ENCODE measurements at places on chromosomes 16 and 17.

- DNase-seq = no peak
These were observed 52.7 kb downstream of the CDRT4 start for GRCh38 chr17:15414532-15415306.

DNA sequence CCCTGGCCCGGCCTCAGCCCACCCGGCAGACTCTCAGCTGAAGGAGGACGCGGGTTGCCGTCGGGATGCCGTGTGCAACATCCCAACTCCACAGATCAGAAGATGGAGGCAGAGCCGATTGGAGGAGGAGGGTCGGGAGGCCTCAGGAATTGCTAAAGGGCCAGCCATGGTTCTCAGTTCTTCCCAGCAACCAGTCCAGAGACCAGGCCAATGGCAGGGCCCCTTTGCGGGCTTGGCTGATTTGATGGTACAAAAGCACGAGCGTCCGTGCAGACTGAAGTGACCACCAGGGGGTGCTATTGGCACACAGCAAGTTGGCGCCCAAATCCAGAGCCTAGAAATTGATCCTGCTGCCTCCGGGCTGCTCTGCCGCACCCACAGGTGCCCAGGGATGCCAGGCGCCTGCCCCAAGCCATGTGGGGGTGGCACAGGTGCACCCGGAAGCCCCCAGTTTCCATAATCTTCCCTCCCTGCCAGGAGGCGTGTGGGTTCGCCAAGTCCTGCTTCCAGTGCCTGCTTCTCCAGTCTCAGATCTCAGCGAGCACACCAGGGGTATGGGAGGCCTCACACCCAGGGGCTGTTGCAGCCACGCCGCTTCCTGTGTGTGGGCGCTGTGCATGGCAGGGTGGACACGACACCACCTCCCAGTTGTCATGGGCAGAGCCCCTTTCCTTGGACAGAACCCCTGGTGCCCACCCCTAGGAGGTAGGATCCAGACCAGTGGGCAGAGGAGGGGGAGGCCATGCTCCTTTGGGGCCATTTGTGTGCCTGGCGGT lies 7.1 kb upstream of the TEX19 start:
- no peak for DNase-seq

DNA sequence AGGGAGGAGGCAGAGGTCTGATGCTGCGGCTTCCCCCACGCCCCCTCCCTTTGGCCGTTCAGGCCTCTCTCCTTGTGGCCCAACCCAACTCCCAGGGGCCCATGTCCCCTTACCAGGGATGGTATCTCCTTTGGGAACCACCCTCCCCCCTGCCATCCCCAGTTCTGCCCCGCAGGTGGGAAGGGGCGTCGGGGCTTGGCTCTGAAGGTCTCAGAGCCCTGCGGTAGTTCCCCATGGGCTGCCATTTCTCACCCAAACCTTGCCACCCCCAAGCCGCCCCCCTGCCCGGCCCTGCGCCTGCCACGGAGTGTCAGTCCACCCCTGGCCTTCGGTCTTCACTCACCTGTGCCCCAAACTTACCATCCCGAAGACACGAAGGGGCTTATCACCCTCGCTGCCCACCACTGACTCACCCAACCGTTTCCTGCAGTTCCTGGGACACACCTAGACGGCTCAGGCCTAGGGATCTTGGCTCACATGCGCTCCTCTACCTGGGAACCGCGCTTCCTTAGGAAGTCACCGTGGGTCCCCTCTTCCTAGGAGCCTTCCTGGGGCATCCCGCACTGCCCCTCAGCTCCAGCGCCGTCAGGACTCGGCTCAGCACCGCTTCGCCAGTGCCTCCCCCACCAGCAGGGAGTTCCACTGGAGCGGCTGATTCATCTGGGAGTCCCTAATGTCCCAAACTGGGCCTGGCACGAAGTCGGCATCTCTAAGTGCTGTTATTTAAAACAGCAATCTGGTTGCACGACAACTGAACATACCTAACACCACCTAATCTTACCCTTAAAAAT lies 1.1 kb upstream of the DOC2A start:
- DNase-seq = no peak

DNA sequence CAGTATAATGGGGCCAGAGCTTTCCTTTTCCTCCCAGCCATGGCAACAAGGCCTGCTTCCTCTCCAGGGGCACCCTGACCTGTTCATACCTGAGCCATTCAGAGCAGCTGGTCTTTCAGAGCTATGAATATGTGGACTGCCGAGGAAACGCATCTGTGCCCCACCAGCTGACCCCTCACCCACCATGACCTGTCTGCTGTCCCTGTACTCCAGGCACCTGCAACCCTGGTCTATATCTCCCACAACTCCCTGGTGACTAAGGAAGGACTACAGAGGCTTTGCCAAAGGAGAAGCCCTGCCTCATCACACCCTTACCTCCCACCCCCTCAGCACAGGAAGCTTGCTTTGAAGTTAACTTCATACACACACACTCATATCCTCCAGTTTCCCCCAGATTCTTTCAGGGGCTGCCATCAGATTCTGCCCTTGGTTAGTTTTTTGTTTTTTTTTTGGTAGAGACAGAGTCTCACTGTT lies 6.0 kb downstream of the TMEM106A start:
- DNase-seq = no peak

GRCh38 chr17:12070561-12070960 lies 49.9 kb downstream of the MAP2K4 start:
- peak; percentile 43 for DNase-seq

DNA sequence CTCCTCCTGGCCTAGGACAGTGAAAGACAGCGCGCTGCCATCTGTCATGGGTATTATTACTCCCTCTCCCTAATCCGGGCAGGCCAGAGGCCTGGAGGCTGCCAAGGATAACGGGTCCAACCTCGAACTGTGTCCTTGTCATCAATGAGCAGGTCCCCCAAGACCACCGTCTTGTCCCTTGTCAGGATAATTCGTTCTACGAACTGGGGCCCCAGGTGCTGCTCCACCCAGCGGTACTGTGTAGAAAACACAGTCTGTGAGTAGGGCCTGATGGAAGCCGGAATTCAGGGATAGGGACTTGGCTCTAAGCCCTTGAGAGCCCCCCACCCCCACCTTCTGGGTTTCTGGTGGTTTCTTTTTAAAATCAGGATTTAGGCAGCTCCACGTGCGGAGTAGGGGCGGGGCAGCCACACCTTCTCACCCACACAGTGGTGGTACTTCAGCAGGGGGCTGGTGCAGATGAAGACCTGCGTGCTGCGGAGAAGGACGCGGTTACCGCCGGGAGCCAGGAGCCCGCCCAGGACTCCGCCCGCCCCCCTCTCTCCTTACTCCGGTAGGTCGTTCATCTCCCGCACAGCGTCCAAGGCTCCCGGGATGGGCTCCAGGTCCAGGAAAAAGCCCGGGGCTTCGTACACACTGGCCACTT lies 787 bp downstream of the NT5C start:
- no peak for DNase-seq

- DNase-seq = no peak
These were observed 4.1 kb upstream of the LCAT start for GRCh38 chr16:67948015-67948414.

- peak; percentile 87 for DNase-seq
These were observed at the start of the genes EMC6 and TAX1BP3 for GRCh38 chr17:3668279-3669084. EMC6 (plus strand) TSS chr17:3668812; CDS start chr17:3669147, 335 bp downstream. TAX1BP3 (minus strand) TSS chr17:3668578; CDS start chr17:3668526, 52 bp downstream.

GRCh38 chr16:4574919-4575705 lies 19.0 kb downstream of the C16orf96 start:
- DNase-seq = no peak

GRCh38 chr17:57552114-57552624 lies 192.9 kb downstream of the CCDC182 start:
- no peak for DNase-seq

- DNase-seq = no peak
These were observed 24.7 kb downstream of the DNAJC7 start for GRCh38 chr17:41992576-41992975.

GRCh38 chr16:23506606-23506994 lies 3.7 kb downstream of the GGA2 start:
- DNase-seq = no peak

DNA sequence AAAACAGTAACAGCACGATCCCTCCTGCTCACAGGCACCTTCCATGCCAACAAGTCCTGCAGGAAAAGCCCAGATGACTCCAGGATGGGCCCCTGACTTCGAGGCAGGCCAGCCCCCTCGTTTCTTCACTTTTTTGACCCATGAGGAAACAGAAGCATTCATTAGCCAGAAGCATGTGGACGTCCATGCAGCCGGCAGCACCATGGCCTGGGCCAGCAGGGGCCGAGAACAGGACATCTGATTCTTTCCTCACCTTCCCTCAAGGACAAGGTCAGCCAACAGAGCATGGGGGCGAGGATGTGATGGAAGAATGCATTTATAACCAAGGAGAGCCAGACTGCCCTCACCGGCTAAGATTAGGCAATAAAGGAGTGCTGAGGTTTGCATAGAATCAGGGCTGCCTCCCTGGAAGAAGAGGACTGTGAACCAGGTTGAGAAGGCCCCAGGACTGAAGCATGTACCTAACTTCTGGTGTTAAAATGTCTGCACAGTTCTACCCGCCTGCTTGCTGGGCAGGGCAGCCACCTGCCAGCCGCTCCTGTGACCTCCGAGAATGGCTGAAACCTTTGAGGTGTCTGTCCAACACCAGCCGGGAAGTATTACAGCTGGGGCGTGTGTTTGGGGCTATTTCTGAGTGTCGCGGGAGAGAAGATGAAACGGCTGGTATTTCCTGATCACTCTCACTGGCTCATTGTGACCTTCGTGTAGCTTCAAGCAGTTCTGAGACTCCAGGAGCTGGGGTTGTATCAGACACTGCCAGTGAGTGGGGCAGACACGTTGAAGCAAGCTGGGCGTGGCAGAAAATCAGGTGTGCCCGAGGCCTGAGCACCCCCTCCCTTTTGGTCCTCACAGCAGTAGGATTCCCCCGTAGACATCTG lies 94.0 kb upstream of the TNRC6C start:
- no peak for DNase-seq

- no peak for DNase-seq
These were observed 34.8 kb downstream of the RFFL start for GRCh38 chr17:35028531-35029262.

GRCh38 chr17:17568772-17569195 lies 22.7 kb downstream of the PEMT start:
- no peak for DNase-seq

DNA sequence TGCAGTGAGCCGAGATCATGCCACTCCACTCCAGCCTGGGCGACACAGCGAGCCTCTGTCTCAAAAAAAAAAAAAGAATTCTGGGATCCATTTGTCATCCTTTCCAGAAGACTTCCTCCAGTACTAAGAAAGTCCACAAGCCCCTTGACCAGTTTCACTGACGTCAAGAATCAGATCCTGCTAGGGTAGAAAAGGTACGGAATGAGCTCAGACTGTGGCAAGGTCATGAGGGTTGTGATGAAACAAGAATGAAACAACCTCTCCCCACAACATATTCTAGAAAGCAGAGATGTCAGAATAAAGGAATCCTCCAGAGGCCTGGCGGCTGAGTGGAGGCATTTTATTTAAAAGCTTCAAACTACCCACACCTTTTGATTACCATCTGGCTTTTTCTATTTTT lies 29.9 kb downstream of the TRAF4 start:
- no peak for DNase-seq

DNA sequence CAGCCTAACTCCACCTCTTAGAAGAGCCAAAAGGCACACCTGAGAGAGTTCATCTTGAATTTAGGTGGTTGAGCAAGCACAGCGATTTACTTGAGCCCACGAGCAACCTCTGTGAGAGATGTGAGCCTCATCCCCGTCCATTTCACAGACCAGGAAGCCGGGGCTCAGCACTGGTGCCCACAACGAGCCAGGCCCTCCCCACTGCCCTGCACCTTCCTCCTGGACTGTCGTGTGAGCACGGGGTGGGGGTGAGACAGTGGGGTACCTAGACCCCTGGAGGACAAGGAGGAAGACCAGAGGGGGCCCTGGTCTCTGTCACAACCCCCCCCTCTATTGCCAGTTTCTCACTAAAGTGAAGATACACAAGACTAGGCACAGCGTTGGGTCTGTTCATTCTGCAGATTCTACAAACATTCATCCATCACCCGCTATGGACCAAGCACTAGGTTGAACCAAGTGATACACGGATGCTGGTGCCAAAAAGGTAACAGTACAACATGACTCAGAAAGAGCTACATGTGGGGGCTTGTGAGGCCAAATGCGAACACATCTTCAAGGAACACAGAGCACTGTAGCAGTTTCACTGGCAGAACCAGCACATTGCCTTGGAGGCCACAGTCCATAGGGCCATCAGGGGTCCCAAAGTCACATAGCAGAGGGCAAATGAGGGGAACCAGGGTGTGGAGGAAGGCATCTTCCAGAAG lies 231.9 kb downstream of the PARN start:
- no peak for DNase-seq

DNA sequence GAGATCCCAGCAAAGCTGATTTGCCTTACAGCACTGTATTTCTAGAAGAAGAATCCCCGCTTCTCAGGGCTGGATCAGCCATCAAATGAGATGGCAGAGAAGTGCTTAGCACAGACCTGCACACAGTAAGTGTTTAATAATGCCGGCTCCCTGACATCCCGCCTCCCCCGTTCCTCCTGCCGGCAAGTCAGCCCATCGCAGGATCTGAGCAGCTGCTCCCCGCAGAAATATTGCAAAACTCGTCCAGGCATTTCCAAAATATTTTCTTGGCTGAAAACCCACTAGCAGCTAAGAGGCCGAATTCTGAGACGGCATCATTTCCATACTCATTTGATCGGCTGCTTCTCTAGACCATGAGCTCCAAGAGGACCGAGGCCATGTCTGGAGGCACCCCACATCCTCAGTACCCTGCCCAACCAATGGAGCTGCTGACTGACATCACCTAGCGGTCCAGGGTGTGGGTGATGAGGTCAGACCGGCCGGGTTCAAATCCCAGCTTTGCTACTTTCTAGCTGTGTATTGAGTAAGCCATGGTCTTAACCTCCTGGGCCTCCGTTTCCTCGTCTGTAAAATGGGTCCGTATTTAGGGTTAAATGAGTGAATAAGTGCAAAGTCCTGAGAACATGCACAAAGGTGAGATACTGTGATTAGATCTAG lies 251.5 kb downstream of the KATNIP start:
- no peak for DNase-seq

- no peak for DNase-seq
These were observed 417.8 kb downstream of the TMEM114 start for GRCh38 chr16:8172551-8172950.

DNA sequence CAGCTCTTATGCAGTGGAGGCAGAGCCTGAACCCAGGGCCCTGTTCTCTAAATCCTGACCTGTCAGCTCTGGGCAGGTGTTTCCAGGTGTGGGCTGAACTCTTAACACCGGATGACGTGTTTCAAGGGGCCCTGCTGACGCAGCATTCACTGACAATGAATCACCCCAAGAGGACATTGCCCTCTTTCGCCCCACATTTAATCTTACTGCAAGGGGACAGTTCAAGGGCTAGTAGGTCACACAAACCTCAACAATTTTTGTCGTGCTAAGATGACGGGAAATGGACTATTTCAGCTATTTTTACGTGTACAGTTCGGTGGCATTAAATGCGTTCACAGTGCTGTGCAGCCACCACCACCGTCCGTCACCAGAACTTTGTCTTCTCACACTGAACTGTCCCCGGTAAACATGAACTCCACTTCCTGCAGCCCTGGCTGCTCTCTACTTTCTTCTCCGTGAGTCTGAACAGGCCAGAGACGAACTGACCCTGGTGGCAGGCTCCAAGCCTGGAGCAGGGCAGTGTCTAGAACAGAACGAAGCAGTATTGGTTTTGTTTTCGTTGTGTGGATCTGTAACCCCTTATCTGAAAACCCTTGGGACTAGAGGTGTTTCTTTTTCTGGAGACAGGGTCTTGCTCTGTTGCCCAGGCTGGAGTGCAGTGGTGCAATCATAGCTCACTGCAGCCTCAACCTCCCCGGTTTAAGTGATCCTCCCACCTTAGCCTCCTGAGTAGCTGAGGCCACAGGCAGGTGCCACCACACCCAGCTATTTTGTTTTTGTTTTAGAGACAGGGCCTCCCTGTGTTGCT lies 88.4 kb upstream of the CIBAR2 start:
- no peak for DNase-seq

Data from BJ (cell line).